ENCODE measurements at places on chromosomes 2 and 18. TPM values are rescaled to one million over a fixed set of nuclear protein-coding genes. Genes with fewer than 3 reads are reported as not detected.

SEMA4F gene
- 12.2 TPM for total RNA-seq

DCC gene
- not detected for total RNA-seq

PASK gene
- 7.5 TPM for total RNA-seq

PJVK gene
- total RNA-seq: 2.1 TPM

AMER3 gene
- total RNA-seq: not detected

REG3G gene
- total RNA-seq: not detected

SDC1 gene
- 208 TPM for total RNA-seq

SCTR gene
- not detected for total RNA-seq

SPP2 gene
- not detected for total RNA-seq

FARP2 gene
- 33.5 TPM for total RNA-seq

REG1B gene
- not detected for total RNA-seq

FSIP2 gene
- not detected for total RNA-seq

GALNT14 gene
- 41.6 TPM for total RNA-seq

THOC1 gene
- 19.8 TPM for total RNA-seq

TGFA gene
- total RNA-seq: 5.0 TPM

SP100 gene
- total RNA-seq: 28.6 TPM

LHCGR gene
- not detected for total RNA-seq

POTEJ gene
- total RNA-seq: not detected

LIPG gene
- total RNA-seq: 0.34 TPM

ING5 gene
- total RNA-seq: 20.6 TPM

PLGLB2 gene
- not detected for total RNA-seq

SETBP1 gene
- 0.55 TPM for total RNA-seq

UGT1A10 gene
- total RNA-seq: 0.49 TPM

SERPINB8 gene
- total RNA-seq: 7.8 TPM

LRRTM4 gene
- total RNA-seq: not detected

MOGAT1 gene
- not detected for total RNA-seq

PROC gene
- total RNA-seq: 4.6 TPM

EDAR gene
- total RNA-seq: 0.03 TPM

FBXO15 gene
- total RNA-seq: 0.29 TPM

REG3A gene
- total RNA-seq: not detected

LYPD1 gene
- 14.4 TPM for total RNA-seq

TEX44 gene
- not detected for total RNA-seq

NDUFAF7 gene
- total RNA-seq: 19.4 TPM

MDH1B gene
- total RNA-seq: 1.1 TPM

GALR1 gene
- not detected for total RNA-seq

PECR gene
- total RNA-seq: 14.7 TPM

NTSR2 gene
- not detected for total RNA-seq

RAB27B gene
- total RNA-seq: 9.0 TPM

RAX gene
- not detected for total RNA-seq

CYP27C1 gene
- total RNA-seq: 2.7 TPM

DYNAP gene
- not detected for total RNA-seq

CD28 gene
- not detected for total RNA-seq

RPE gene
- total RNA-seq: 67.4 TPM

EFR3B gene
- total RNA-seq: 12.3 TPM

SLC23A3 gene
- total RNA-seq: 0.48 TPM

CPLX4 gene
- total RNA-seq: not detected

TFCP2L1 gene
- 6.2 TPM for total RNA-seq

ALLC gene
- total RNA-seq: not detected

C2orf66 gene
- 0.12 TPM for total RNA-seq

FIGN gene
- 1.5 TPM for total RNA-seq

SLC25A52 gene
- not detected for total RNA-seq

KLF11 gene
- total RNA-seq: 3.8 TPM

PRSS56 gene
- 0.11 TPM for total RNA-seq

SERPINB3 gene
- total RNA-seq: 0.10 TPM

DNAH7 gene
- total RNA-seq: 1.4 TPM

NETO1 gene
- total RNA-seq: not detected
